Fibroblast of skin of abdomen (primary cell): ENCODE measurements at places on chromosomes 12 and 14.

- DNase-seq, result no peak
Measured at GRCh38 chr12:22268973-22269372, 65.5 kb downstream of the ST8SIA1 start.

DNA sequence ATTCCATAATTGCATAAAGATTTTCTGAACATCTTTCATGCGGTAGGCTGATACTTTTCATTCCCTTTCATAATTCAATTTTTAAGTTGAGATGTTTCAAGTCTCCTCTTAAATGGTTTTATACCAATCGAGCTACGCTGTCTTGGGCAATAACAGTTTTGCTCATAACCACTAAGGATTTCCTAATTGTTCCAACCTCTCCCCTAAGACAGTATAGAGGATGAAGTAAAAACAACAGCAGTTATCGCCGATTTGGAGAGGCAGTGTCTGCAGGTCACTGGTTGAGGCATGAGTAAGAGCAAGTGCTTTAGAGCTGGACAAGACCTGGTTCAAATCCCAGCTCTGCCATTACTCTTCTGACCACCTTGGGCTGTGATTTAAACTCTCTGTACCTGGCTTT is 6.9 kb upstream of the MED13L start:
- no peak for DNase-seq

GRCh38 chr14:53875324-53875897 is 81.2 kb downstream of the BMP4 start:
- peak; percentile 45 for DNase-seq

- peak; percentile 35 for DNase-seq
Measured at GRCh38 chr12:115096588-115097397, 412.8 kb upstream of the TBX3 start.

- no peak for DNase-seq
Measured at GRCh38 chr14:101716956-101717662, 44.4 kb upstream of the PPP2R5C start.

DNA sequence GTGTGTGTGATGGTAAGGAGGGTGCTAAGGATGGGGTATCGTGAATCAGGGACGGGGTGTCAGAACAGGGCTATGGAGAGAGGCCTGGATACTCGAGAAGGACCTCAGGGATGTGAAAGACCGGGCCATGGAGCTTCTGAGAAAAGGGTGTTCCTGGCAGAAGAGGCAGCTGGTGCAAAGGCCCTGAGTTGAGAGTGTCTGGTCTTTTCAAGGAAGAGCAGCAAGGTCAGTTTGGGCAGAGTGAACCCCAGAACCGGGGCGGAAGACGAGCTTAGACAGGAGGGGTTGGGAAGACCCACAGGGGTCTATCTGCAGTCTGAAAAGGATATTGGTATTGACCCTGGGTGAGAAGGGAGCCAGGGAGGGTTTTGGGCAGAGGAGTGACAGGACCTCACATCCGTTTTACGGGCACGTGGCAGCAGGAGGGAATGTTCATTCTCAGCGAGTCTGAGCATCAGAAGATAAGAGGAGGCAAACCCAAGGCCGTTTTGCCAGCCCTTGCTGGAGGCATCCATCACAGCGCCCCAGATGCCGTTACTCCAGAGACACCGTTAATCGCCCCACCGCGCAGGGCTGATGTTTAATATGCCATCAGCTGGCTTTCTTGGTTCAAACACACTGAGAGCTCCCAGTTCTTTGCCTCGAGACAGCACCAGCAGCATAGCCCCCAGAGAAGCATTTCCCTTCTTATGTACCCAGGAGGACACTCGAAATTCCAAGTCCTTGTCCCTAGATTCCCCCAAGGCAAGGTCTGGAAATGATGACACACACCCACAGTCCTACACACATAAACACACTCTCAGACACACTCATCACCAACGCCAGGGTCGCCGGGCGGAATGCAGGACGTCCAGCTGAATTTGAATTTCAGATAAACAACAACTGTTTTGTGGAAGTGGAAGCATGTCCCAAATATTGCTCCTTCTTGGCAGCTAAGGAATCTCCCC is 41.4 kb upstream of the EML1 start:
- DNase-seq, result peak; percentile 39

- no peak for DNase-seq
Measured at GRCh38 chr12:114836609-114837008, 152.6 kb upstream of the TBX3 start.

DNA sequence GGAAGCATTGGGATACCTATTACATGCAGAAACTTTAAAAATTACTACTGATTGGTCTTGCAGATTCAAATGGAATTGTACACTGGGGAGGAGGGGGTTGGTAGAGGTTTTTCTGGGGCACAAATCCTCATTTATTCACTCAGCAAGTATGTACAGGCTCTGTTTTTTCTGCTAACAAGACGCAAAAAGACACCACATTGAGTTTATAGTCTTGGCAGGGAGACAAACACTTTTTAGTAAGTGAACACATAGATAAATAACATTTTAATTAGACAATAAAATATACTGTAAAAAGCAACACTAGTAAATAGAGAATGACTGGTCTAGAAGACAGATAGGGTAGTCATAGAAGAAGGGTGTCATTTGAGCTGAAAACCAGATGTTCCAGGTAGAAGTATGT is 23.8 kb downstream of the GLIPR1L2 start:
- DNase-seq, result no peak

- DNase-seq, result no peak
Measured at GRCh38 chr14:100450049-100450448, 126.9 kb downstream of the SLC25A47 start.

DNA sequence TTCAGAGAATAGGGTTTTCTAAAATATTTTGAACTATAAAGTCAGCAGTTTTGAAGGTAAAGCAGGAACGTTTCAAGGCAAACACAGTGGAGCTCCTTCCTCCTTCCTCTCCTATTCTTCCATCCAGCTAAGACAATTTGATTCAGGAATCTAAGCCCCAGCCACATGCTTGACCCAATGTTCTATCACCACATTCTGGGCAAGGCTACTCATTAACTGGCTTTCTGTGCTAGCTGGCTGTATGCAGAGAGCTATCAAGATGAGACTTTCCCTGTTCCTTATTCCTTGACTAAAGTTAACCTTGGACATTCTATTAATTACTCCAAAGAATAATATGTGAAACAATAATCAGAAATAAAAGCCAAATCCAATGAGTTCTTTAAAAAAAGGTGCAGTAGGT is 266.9 kb downstream of the NOVA1 start:
- DNase-seq, result no peak

DNA sequence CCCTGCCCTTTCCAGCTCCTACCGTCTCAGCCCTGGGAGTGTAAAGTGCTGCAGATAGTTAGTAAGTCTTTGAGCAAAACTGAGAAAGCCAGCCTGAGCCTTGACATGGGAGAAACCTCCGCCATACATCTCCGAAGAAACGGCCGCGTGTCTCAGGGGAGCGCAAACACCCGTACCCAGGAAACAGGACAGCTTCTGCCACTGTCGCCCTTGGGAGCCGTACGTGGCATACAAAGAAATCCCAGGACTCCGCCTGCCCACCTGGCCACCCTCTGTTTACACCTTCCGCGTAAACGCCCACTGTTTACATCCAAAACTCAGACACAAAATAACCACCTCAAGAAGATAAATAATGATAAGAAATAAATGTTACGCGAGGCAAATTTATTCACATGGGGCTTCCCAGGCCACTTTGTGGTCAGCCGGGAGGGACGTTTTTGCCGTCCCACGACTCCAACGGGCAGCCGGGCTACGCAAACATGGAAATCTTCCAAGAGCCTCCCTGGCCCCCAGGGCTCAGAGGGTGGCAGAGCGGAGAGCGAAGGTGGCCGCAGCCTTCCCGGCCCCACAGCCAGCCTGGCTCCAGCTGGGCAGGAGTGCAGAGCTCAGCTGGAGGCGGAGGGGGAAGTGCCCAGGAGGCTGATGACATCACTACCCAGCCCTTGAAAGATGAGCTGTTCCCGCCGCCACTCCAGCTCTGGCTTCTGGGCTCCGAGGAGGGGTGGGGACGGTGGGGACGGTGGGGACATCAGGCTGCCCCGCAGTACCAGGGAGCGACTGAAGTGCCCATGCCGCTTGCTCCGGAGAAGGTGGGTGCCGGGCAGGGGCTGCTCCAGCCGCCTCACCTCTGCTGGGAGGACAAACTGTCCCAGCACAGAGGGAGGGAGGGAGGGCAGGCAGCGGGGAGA is at the start of gene BDKRB2:
TSS of gene BDKRB2 (plus strand) at position 689 of the 908 bp plus-strand sequence. CDS start 32,269 bp downstream, outside the sequence.
- DNase-seq, result peak; percentile 79

DNA sequence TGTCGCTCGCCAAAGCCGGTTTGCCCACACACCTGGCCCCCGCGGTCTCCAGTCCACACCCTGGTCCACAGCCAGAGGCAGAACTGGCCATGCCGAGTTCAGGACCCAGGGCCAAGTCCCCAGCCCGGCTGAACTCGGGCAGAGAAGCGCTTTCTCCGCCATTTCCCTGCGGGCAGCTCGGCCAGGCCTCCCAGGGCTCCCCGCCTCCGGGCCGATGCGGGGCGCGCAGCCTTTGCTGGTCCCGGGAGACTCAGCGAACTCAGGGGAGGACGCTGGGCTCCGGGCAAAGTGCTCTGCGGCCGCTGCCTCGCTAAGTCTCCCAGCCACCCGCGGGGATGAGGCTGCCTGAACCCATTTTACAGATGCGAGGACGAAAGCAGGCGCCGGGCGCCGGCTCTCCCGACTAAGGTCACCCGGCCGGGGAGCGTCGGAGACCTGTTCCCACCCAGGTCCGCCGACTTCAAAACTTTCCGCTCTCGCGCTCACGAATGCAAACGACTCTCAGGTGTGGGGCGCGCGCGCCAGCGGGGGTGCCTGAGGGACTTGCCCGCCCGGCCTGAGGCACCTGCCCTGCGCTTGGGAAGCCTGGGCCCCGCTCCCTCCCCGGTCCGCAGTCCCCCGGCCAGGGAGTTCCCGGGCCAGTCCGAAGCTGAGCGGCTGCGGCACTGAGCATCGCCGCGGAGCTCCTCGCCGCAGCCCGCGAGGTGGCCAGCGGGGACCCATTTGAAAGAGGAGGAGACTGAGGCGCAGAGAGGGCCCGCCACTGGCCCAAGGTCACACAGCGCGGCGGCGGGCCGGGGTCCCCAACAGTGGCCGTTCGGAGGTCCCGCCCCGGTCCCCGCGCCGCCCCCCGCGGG is 627 bp downstream of the TESC start:
- DNase-seq, result no peak

DNA sequence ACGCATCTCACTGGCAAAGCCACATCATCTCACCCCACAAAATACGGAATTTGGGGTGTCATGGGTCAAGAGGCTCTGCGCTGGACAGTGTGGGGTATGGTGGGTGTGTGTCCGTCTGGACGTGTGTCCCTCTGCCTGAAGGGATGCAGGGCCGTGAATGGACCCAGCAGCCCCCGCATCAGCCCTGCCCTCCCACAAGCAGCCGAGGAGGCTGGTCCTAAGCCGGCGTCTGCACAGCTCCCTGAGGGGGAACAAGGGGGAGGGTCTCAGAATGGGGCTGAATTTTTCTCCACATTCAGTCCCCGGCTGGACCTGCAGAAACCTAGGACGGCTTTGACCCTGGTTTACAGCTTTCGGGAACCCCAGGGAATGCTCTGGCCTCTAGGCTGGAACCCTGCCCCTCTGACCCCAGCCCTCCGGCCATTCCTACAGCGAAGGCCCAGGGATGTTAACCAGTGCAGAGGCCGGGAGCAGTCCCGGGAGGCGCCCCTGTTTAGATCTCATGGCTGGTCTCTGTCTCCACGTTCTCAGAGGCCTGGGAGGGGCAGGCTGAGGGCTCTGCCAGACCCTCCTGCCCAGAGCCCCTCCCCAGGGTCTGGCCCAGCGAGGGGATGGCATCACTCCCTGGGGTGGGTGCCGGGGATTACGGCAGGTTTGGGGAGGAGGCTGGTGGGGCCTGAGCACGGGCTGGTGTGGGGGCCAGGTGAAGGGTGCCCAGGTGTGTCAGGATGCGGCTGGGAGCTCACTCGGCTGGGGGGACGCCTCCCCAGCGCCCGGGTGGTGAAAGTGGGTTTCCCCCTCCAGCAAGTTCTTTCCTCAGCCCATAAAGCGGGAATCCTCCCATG is 156.5 kb upstream of the C14orf180 start:
- no peak for DNase-seq

GRCh38 chr14:68389943-68390342 is 402.9 kb downstream of the ZFP36L1 start:
- no peak for DNase-seq

DNA sequence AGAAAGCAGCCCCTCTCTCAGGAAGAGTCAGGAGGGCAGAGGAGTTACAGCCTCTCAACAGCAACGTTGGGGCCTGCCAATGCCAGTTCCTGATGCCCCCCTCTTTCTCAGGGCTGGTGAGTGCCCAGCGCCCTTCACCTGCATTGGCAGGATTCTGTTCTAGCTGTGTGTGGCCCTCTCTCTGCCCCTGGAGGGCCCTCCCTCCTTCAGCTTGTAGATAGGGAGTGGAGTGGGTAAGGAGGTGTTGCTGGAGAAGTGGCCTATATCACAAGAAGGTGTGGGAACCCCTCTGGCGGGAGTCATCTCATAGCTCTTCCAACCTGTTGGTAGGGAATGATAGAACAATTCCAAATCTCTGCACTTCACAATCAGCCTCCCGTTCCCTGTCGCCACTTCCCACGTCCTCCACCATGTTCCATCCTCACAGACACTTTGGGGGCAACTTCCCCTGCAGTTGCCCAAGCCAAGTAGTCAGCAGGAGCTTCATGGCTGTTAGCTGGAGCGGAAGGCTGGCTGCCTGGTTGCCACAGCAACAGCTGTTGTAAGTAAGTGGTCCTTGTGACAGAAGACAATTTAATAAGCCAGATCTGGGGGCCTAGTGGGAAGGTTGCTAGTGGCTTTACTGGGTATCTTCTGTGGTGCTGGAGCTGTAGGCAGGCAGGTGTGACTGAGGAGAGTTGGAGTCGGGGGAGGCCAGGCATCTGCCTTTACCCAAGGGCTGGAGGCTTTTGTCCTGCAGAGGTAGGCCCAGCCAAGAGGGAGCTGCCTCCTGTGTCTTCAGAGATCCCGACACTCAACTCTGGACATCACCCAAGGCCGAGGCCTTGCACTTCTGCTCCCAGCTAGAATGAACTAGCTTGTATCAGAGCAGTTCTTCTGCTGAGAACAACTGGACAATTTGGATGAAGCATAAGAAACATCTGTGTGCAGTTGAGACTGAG is 38.4 kb downstream of the GALNT16 start:
- no peak for DNase-seq

- no peak for DNase-seq
Measured at GRCh38 chr14:49975799-49976198, 82.9 kb downstream of the ARF6 start.

DNA sequence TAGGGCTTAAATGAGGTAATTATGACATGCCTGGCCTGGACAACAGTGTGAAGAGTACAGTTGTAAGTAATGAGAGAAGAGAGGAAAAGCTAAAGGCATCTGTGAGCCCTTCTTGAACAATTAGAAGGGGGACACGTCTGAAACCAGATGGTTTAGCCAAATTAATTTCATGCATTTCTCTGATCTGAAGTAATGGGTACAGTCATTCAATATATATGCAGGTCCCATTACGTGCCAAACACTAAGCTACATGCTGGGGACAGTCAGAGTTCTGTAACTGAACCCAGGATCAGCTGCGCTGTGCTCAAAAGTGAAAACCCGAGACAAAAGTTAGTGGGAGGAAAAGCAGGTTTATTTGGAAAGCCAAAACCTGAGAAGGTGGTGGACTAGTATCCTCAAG is 207.2 kb upstream of the TMTC1 start:
- peak; percentile 22 for DNase-seq
